Right renal cortex interstitium (tissue), 3 donors: ENCODE measurements at places on chromosomes 1 and 21.

DNA sequence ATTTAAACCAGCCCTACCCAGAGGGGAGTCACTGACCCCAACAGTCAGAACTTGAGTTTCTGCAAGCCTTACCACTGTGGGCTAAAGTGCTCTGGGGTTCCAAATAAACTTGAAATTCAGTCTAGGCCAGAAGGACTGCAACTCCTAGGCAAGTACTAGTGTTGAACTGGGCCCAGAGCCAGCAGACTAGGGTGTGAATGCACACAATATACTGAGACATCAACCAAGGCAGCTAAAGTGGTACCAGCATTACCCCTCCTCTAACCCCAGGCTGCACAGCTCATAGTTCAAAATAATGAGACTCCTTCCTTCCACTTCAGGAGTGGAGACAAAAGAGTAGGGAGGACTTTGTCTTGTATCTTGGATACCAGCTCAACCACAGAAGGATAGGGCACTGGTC lies 18.9 kb upstream of the IL20 start:
- no peak for DNase-seq

- no peak for DNase-seq
These were observed 5.9 kb downstream of the BLACAT1 start for GRCh38 chr1:205449750-205450443.

- no peak for DNase-seq
These were observed 63.2 kb downstream of the WNT9A start for GRCh38 chr1:227884370-227885134.

GRCh38 chr1:55321942-55322341 lies 106.8 kb upstream of the USP24 start:
- DNase-seq, result no peak
